HCT116 (cell line): ENCODE measurements at places on chromosomes 7 and 10.

DNA sequence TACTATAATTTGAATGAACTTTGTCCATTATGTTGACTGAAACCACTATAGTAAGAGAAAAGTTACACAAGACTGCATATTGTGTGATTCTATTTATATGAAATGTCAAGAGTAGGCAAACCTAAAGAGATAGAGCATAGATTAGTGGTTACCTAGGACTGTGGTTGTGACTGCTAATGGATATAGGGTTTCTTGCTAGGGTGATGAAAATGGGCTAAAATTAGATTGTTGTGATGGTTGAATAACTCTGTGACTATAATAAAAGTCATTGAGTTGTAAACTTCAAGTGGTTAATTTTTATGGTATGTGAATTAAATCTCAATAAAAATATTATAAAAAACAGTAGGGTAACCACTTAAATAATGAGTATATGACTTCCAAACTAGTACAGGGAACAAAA, 142.9 kb upstream of the AHR start:
- DNase-seq = no peak

DNA sequence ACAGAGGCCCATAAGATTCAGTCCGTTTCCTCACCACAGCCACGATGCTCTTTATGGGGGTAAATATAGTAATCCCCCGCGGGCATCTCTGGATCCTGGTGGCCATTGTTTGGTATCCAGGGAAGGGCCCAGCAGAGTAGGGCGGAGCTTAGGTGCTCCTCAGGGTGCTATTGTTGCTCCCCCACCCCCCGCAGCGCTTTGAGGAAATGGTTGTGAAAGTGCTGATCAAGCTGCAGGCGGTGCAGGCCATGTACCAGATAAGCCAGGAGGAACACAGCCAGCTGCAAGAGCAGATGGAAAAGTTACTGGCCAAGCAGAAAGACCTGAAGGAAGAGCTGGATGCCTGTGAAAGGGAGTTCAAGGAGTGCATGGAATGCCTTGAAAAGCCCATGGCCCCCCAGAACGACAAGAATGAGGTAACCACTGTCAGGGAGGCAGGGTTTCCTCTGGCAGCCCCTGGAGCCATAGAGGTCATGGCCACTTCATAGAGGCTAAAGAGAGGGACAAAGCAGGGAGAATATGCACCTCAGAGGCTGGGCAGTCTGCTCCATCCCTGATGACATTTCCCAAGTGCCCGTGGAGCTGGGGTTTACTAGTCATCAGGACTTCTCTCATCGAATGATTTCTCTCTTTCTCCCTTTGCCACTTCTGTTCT, 17.6 kb upstream of the FLNC start:
- DNase-seq = no peak

GRCh38 chr7:50921114-50921813, 138.6 kb upstream of the GRB10 start:
- no peak for DNase-seq

GRCh38 chr10:128879441-128880140, 587.5 kb upstream of the MGMT start:
- no peak for DNase-seq

GRCh38 chr7:110386913-110387312, 704.0 kb upstream of the LRRN3 start:
- peak; percentile 84 for DNase-seq

DNA sequence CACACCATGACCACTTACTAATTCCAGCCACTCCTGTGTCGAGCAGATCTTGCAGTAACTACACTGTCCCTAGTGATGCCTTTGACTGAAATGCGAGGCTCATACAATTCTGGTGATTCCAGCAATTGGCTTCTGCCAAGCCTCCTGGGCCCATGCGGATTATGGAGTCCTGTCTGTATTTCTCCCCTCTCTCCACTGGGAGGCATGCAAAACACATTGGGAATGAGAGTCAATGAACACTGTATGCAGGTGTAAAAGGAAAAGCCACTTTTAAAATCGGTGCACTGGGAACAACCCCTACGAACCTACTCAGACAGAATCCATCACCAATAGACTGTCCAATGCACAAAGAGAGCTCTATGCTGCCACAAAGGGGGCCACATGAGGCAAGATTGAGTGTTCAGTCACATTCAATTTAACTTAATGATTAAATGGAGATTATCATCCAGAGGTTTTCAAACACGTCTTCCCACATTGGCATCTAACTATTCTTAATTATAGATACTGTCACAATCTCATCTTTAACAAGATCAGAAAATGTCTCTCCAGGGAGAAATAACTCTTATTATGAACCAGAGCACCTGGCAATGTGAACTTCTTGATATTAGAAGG, 550.6 kb downstream of the GLRX3 start:
- DNase-seq = no peak

GRCh38 chr7:82419200-82419599, 24.4 kb downstream of the CACNA2D1 start:
- no peak for DNase-seq

- no peak for DNase-seq
Measured at GRCh38 chr10:43960981-43961380, 312.3 kb upstream of the ZNF32 start.

DNA sequence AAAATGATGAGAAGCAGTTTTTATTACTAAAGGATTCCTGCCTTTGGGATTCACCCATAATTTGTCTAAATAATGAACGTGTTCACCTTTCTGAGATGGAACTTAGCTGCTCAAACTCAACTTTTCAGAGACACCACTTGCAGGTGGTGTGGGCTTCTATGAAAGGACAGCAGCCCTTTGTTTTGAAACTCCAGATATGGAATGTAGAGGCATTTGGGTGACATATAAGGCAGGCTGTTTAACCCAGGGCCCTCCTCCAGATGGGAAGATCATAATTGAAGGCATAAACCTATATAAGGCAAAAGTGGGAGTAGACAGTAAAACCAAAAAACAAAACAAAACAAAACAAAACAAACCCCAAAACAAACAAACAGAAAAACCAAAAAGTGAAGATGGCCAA, 11.9 kb upstream of the HUS1 start:
- DNase-seq = no peak

- no peak for DNase-seq
Measured at GRCh38 chr10:86207226-86207625, 159.4 kb downstream of the GRID1 start.

GRCh38 chr10:12473491-12473890, 124.1 kb downstream of the CAMK1D start:
- no peak for DNase-seq

DNA sequence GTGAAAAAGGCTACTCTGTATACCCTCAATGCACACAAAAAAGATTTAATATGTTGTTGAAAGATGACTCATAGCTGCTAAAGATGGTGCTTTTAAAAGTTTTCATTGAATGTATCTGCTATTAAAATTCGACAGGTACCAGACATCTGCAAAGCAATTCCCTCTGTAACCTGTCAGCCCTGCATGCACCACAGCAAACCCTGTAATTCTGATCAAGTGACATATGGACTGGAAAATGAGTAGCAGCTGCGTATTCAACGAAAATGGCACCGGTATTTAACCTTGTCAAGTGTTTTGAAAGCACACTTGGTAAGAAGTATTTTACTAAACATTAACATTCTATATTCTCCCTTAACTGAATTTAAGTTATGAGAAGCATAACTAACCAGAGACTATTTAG, 58.2 kb upstream of the PTPRN2 start:
- no peak for DNase-seq

DNA sequence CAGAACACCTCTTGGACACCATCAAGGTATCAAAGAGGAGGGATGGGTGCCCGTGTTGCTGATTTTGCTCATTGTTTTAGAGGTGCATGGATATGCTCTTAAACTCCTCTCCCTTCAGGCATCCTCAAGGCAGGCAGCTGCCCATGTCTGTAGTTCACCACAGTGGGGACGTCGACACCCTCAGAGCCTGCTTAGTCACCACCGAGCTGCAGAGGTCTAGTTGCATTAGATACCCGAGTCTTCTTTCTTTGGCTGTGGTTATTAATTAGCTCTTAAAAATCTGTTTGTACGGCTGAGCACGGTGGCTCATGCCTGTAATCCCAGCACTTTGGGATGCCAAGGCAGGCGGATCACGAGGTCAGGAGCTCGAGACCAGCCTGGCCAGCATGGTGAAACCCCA, 24.7 kb upstream of the TSPAN13 start:
- no peak for DNase-seq
